ENCODE measurements at places on chromosomes 5 and 9.

- DNase-seq = no peak
Measured at GRCh38 chr5:170471551-170472178, 32.2 kb upstream of the KCNIP1 start.

DNA sequence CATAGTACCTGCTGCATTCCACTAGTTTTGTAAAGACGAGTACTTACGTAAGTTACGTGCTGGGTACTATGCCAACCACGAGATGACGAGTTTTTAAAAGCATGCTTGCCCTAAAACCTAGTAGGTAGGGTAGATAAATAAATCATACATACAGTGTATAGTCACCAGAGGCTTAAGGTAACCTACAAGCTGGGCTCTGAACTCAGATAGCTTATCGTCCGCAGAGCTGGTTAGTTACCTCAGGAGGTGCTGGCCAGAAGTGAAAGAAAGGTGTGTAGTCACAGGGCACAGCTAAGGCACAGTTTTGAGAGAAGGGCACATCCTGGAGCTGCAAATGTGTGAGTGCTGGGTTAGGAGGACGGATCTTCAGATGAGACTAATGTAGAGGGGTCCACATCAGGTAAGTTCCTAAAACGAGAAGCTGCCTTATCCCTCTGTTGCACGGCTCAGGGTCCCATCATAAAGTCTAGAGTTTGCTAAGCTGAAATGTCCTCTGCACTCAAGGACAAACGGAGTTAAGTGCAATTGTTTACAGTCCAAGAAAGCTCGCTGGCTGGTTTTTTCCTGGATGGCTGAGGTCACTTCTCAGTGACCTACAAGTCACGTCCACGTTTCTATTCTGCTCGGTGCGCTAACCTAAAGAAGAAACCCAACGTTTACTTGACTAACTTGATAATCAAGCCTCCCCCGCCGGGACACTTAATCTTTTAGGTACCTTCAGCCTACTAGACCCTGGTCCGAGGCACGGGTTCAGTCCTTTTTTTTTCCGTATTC, 1.1 kb upstream of the SNX24 start:
- DNase-seq = no peak

- DNase-seq = no peak
Measured at GRCh38 chr5:19676895-19677294, 311.1 kb downstream of the CDH18 start.

DNA sequence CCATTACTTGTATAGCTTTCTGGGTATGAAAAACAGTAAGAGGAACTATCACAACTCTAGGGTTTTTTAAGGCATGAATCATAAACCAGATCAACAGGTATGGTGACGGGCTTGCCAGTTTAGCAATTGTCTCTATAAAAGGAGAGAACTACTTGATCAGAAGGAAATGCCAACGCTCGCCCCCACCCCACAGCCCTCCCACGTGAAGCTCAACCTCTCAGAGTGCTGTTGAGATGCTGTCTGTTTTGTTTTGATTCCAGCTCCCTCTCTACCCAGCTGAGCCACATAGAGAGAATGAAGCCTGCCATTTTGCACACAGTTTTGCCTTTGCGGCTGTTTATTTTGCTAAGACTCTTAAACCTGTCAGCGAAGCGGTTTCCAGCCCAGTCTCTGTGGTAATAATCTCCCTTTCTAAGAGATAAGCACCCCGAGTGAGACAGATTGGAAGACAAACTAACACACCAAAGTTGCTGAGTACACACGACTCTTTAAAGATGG, 257.9 kb upstream of the ANKRD55 start:
- no peak for DNase-seq

DNA sequence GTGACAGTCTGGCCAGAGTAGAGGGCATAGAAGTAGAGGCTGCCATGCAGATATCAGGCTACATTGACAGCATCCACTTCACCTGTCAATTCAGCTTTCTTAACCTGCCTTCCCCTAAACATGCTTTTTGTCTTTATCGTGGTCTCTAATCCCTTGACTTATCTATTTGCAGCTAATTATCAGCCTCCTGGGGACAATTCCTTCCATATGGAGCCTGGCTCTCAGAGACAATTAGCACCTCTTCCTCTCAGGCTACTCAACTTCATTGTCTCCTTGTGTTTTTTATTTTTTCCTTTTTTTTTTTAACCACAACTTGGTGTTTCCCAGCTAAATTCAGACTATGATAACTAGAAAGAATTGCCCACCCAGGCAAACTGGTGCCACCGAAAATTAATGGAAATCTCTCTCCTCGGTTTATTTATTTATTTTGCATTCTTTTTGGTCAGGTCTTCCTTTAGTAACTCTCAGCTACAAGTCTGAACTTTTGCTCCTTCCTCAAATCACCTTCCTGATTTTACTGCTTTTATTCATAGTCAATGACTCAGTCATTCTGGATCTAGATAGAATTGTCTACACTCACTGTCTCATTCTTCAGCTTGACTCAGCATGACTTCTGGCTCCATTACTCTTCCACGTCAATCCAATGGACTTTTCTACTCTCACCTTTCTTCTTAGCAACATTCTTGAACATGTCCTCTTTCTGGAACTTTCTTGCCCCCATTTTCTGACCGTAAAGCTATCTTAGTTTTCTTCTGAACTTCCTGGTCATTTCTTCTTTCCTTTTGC, 63.0 kb upstream of the BASP1 start:
- peak; percentile 62 for DNase-seq

DNA sequence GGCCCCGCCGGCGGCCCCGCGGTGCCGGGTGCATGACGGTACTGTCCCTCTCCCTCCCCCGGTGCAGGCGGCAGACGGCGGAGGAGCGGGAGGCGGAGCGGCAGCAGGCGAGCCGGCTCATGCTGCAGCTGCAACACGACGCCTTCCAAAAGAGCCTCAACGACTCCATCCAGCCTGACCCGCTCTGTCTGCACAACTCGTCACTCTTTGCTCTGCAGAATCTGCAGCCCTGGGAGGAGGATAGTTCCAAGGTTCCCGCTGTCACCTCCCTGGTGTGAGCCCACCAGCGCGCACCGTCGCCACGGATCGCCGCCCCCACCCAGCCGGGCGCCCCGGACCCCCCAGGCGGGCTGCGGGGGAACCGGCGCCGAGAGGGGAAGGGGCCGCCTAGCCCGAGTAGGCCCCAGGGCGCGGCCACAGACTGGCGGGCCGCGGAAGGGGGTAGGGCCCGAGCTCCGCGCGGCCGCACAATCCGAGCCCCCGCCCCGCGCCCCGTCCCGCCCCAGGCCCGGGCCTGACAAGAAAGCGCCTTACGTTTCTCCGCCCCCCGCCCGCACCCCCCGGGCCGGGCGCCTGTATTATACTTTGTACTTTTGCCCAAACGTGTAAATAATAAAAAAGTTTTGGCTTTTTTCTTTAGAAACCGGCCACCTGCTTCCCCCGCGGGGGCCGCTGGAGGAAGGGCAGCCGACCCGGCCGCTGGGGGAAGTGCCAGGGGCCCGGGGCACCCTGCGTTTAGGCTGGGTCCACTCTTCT, 2.5 kb downstream of the TLX3 start:
- no peak for DNase-seq
